Stimulated activated CD4-positive, alpha-beta T cell treated with anti-CD3 and anti-CD28 coated beads, Interleukin-1b, Interleukin-23, amount 100 ng/mL, for 48 hours (primary cell): ENCODE measurements at places on chromosomes 7 and 10.

GRCh38 chr7:39693812-39694211 lies 70.4 kb downstream of the RALA start:
- no peak for DNase-seq

DNA sequence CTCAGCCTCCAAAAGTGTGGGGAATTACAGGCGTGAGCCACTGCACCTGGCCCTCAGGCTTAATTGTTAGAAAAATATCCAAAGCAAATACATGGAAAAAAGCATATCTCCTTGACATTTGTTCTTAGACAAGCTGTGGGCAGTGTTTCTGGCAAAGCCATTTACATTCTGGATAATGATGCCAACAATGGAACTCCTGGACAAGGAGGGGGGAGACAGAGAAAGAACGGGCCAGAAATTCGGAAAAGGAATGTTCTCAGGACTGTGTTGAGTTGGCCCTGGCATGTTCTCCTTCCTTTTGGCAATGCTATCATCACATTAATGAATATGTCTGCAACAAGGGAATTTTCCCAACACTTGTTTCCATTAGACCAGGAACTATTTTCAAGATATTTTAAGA lies 88.7 kb downstream of the UBE2H start:
- no peak for DNase-seq

DNA sequence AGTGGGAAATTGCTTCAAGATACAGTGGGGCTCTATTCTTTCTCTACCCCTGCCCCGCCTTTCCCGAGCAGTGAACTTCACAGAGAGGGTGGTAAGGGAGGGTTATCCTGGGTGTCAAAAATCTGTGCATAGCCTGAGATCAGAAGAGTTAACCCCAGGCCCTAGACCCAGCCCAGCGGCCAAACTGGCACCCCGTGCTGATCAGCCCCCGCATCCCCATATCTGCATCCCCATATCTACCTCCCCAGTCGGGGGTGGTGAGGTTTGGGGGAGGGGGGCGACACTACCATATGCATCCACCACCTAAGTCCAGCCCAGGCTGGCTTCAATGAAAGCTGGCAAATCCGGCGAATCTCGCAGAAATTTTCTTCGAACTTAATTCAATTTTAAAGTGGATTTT lies 7.0 kb upstream of the DLX6 start:
- no peak for DNase-seq

GRCh38 chr7:139124084-139124914 lies 14.8 kb upstream of the ZC3HAV1 start:
- DNase-seq: peak; percentile 41

- no peak for DNase-seq
These were observed 36.3 kb downstream of the ARHGAP22 start for GRCh38 chr10:48568546-48568945.

DNA sequence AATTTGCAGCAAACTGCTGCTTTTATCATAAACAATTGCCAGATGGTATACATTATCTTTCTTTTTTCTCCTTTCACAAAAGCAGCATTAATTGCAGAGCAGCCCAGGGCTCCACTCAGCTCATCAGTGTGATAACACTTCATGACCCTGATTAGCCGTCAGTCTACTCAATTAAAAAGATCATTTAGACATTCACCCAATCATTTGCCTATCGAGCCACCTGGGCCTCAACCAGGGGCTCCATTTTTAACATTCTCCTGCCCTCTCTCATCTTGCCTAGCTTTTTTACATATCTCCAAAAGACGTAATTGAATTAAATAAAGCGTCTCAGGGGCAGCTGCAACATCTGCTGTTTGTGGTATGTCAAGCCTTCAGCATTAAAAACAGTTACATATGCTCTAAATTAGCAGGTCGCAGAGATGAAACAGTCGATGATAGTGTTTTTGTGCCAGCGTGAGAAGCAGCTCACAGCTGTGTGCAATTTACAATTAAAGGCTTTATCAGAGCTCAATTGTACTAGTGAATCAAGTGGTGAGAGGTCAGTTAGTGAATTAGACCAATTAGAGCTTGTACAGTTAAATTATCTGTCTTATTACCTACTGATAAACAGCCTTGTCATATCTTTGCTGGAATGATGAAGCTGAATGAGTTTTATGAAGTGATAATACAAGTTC lies 522.5 kb downstream of the ETV1 start:
- DNase-seq: no peak

DNA sequence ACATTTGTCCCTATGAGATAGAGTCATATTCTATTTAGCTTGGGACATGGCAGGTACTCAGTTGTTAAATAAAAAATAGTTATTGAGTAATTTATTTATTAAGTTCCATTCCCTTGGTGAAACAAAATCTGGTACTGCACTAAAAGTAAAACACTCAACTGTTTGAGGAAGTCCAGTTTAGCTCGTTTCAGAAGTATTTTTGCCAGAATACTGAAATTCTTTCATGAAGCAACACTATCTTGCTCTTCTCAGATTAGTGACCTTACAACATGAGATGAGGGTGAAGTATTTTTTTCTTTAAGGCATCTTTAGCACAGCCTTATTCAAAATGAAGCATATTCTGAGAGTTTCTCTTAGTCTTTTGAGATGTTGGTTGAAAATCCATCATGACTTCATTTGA lies 106.0 kb downstream of the ZNF365 start:
- DNase-seq: no peak

- DNase-seq: no peak
These were observed 60.5 kb upstream of the ZNRF2 start for GRCh38 chr7:30223896-30224295.

DNA sequence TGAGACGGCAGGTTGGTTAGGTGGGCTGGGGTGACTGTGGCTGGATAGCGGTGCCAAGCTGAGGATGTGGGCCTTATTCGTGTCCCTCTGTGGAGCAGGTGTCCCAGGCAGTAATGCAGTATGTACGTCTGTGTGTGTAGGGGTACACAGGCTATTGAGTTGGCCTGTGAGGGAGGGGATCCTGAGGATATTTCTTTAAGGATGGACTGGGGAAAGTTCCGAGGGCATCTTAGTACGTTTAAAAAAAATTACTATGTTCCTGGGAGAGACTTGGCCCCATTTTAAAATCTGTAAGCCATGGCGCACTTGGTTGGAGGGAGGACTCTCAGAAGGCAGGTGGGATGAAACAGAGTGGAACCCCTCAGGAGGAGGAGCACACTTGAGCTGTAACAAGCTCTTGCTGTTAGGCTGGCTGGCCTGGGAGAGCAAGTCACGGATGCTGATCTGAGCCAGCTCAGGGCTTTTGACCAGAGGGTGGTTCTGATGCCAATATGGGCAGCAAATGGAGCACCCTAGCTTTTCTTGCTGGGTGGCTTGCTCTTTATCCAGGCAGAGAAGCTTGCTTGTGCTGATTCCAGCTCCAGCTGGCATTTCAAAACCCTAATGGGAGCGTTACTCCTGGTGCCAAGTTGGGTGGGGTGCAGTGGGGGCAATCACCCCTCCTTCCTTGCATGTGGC lies 765 bp downstream of the WBP1L start:
- DNase-seq: peak; percentile 19

GRCh38 chr10:88159127-88159829 lies 295.9 kb downstream of the PTEN start:
- DNase-seq: no peak

DNA sequence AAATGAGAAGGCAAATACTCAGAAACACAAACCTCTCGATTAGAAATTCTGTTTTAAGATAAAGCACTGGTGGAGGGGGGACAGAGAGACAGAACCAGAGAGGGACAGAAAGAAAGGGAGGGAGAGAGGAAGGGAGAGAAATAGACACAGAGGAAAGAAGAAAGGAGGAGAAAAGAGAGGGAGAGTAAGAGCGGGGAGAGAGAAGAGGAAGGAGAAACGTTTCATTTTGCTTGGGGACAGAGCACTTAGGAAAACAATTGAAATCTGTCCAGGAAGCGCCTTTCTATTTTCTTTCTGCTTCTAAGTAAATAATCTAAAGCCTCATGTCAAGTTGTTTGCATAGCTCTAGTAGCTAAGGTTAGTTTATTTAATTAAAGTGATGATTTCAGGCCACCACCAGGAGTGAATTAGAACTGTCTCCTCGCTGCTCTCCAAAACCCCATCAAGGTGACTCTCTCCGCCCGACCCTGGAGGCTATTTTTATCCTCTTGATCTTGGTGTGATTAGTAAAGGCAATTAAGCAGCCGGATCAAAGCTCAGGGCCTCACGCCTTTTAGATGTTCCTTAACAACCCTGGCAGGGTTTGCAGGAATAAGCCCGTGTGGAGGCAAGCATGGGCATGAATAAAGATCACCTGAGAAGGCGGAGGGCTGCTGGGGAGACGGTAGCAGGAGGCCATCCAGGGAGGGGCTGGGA lies 73.4 kb upstream of the INSIG1 start:
- no peak for DNase-seq

- no peak for DNase-seq
These were observed 28.6 kb downstream of the KAT6B start for GRCh38 chr10:74855027-74855426.
